ENCODE measurements at places on chromosomes 6 and 20.

GRCh38 chr6:34512738-34513115 is 43.4 kb downstream of the SPDEF start:
- DNase-seq: no peak

DNA sequence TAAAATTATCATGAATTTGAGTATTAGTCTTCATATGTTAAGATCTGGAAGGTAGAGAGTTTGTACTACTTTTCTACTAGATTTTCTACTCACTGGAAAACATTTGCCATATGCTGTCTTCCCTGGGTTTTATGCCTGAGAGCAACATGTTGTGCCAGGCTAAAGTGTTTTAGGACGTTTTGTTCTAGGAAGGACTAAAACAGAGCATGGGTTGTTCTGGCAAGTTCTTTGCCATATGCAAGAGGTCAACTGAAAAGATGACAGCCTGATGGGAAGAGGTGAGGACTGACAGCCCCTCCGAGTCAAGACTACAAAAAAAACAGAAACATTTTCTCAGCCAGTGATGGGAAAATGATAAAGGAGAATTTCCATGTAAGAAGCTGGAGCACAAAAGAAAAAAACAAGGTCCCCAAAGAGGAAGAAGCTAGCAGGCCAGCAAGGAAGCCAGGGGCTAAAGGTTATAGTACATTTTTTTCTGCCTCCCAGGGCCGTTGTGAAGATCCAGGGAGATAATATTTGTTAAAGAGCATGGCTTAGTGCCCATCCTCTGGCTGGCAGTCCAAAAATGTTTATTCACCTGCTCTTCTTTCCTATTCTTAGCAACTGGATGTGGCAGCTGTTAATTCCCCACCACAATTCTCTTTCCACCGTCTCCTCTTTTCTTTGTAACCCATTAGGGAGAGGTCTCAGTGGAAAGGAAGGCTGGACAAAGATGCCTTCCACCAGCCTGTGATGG is 7.8 kb downstream of the SCGN start:
- no peak for DNase-seq

GRCh38 chr20:63791497-63792156 is 39.4 kb downstream of the ZBTB46 start:
- no peak for DNase-seq

GRCh38 chr20:36407199-36407733 is 101.1 kb downstream of the DLGAP4 start:
- no peak for DNase-seq

- no peak for DNase-seq
These were observed 13.6 kb downstream of the PPP1R14C start for GRCh38 chr6:150156460-150156859.

DNA sequence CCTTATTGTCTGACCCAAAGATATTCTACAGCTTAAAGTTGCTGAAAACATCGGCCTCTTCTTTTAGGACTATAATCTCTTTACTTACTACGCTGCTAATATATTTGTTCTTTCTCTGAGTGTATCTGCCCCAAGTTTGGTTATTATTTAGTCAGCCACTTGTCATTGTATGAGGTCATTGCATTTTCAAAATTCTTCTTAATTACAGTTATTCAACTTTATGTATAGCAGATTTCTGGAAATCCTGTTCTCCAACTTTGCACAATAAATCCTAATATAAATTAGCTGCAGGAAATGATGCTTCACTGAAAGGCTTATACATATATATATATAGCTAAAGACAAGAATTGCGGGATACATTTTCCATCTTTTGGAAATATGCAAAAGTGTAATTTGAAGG is 88.5 kb upstream of the HIVEP1 start:
- no peak for DNase-seq

- no peak for DNase-seq
These were observed 18.2 kb upstream of the HDGFL1 start for GRCh38 chr6:22550971-22551670.

GRCh38 chr6:42764911-42765648 is 16.8 kb upstream of the BICRAL start:
- DNase-seq: no peak

DNA sequence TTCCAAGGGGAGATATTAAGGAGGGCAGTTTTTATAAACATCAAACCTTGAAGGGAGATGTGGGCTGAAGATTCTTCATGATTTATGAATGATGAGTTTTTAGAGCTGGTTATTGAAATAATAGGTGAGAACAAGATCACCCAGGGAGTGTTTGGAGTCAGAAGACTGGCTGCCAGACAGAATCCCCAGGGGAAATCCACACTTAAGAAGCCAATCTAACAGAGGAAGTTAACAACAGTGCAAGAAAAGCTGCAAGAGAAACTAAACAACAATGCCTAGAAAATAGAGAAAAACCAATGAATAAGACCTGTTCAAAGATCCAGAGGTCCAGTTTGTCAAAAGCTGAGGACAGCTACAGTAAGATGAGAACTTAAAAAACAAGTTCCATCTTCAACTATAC is 167.9 kb upstream of the MAN1A1 start:
- DNase-seq: no peak

DNA sequence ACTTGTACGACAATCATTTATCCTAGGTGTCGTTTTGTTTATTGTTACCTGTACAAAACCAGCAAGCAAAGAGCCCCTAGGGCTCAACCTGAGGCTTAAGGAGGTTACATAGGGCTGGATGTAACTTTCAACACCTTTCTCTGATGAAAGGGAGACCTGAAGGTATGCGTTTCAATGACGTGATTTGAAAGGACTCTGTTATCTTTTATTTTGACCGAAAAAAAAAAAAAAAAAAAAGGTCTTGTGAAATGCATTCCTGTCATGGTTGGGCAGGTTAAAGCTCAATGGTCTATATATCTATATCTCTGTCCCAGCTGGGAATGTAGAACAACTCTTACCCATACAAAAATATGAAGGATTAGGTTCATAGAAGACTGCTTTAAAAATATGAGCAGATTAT is 78.7 kb upstream of the SASH1 start:
- DNase-seq: no peak

GRCh38 chr20:4788314-4788713 is 66.6 kb downstream of the PRND start:
- no peak for DNase-seq

- DNase-seq: no peak
These were observed 48.8 kb upstream of the CHRNA4 start for GRCh38 chr20:63409834-63410435.

DNA sequence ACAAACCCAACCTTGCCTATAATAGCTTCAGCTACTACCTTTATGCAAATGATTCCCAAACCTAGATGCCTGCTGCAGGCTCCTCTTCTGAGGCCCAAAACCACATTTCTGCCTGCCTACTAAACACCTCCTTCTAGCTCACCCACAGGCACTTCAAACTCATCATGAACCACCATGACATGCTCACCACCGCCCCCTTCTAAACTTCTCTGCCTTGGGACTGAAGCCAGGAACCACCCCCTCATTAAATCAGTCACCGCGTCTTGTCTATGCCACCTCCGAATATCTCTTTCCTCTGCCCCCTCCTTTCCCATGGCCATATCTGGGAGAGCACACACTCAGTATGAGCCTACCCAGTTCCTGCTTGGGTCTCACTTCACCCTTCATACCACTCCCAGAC is 101.2 kb downstream of the SNAP25 start:
- DNase-seq: no peak

GRCh38 chr6:31729979-31730630 is 1.0 kb upstream of the DDAH2 start:
- DNase-seq: peak; percentile 75

- no peak for DNase-seq
These were observed 35.6 kb downstream of the ARFGEF2 start for GRCh38 chr20:48957053-48957481.

GRCh38 chr6:139230391-139230840 is 61.4 kb downstream of the TXLNB start:
- DNase-seq: no peak

DNA sequence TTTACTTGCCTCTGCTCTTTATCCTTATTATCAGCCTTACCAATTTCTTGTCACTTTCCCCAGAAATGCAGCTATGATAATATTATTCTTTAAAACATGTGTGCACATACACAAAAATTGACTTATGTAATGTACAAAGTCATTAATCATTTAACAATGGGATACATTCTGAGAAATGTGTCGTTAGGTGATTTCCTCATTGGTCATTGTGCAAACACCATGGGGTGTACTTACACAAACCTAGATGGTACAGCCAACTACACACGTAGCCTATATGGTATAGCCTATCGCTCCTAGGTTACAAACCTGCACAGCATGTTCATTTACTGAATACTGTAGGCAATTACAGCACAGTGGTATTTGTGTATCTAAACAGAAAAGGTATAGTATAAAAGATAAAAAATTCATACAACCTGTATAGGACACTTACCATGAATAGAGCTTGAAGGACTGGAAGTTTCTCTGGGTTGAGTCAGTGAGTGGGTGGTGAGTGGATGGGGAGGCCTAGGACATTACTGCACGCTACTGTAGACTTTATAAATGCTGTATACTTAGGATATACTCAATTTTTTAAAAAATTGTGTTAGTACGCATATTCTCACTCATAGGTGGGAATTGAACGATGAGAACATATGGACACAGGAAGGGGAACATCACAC is 56.9 kb downstream of the HIVEP1 start:
- DNase-seq: no peak

- DNase-seq: no peak
These were observed 246.2 kb downstream of the LRFN2 start for GRCh38 chr6:40340957-40341356.

- DNase-seq: no peak
These were observed 210.4 kb downstream of the FOXC1 start for GRCh38 chr6:1820165-1820564.

- DNase-seq: no peak
These were observed 33.1 kb upstream of the UBR2 start for GRCh38 chr6:42530751-42531150.

- no peak for DNase-seq
These were observed 45.2 kb downstream of the LAMA4 start for GRCh38 chr6:112209131-112209530.

- no peak for DNase-seq
These were observed 58.9 kb upstream of the NXT1 start for GRCh38 chr20:23291575-23292240.

DNA sequence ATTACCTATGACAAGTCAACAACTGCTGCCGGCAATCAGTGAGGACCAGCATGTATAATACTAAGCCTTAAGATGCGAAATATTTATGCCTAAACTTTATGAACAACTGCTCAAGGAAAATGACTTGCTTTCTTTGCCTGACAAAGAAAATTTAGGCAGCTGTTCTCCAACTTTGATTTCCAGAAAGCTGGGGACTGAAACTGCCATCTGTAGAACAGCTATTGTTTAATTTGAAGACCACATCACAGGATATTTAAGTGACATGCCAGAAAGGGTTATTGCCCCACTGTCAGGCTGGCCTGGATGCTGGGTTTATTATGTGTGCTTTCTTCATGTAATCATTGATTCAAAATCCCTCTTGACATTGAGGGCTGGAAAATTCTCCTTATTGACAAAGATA is 153.9 kb upstream of the ENPP5 start:
- no peak for DNase-seq

- no peak for DNase-seq
These were observed 25.6 kb downstream of the DHX35 start for GRCh38 chr20:38987777-38988176.

- no peak for DNase-seq
These were observed 45.6 kb upstream of the SPDEF start for GRCh38 chr6:34601706-34602105.

DNA sequence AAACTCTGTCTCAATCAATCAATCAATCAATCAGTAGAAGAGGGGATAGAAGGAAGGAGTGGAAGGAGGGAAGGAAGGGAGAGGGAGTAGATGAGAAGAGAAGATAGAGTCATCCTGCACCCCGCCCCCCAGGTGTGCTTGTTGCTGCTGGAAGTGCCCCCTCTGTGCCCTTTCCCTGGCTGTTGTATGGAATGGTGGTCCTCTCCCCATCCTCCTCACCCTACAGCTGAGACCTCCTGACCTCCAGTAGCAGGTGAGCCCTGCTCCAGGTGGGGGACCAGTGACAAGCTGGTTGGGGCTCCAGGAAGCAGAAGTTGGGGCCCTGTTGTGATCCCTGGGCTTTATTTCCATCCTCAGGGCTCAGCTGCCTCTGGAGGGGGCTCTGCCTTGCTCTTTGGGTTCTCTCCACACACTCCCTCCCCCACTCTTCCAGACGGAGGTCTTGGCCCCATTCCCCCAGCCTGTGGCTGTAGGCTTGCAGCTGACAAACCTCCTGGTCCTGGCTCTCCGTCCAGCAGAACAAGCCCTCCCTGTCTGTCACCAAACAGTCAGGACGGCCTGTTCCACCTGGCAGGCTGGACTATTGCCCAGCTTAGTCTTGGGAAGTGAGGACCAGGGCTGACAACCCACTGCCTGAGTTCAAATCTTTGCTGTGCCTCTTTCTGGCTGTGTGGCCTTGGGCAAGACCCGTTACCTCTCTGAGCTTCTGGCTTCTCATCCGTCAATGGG is 26.0 kb upstream of the SCRT2 start:
- DNase-seq: peak; percentile 40

GRCh38 chr6:85135376-85136094 is 314.3 kb upstream of the NT5E start:
- DNase-seq: no peak

DNA sequence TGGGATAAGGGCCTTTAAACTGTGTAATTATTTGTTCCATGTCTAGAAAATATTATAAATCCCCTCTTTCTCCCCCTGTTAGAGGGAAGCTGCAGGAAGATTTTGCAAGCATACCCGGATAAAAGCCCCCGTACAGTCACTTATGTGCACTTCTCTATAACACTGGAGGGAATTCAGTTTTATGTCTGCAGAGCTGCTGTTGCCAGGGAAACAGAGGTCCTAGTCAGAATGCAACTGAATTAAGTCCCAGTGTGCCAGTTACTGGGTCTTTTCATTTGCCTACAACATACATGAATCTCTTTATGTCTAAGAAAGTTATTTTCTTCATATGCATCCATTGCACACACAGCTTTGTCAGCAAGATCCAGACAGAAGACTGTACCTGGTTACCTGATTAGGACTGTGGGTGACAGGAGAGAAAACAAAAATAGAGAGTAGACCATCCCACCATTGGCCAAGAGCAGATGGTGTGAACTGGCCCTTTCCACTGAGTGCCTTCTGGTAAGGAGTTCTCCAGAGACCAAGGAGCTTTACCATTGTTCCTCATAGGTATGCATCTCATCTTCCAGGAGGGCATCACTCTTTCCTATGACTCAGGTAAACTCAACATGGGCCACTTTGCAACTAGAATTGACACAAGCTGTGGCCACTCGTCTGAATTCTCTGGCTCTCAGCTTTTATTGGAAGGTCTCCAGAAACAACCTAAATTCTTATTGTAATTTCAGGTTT is 180.8 kb upstream of the PHACTR1 start:
- no peak for DNase-seq

GRCh38 chr6:112881027-112881426 is 533.9 kb downstream of the RFPL4B start:
- no peak for DNase-seq

GRCh38 chr6:26520237-26520849 is 17.8 kb upstream of the HMGN4 start:
- DNase-seq: no peak

DNA sequence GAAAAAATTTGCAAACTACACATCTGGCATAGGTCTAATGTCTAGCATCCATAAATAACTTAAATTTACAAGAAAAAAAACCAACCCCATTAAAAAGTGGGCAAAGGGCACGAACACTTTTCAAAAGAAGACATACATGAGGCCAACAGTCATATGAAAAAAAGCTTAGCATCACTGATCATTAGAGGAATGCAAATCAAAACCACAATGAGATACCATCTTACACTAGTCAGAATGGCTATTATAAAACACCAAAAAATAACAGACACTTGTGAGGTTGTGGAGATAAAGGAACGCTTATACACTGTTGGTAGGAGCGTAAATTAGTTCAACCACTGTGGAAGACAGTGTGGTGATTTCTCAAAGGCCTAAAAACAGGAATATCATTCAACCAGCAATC is 33.7 kb upstream of the EPB41L2 start:
- no peak for DNase-seq
